ENCODE measurements at places on chromosomes 4 and X.
A peak's percentile ranks its signal among the peaks of the same experiment; 100 is the strongest.

DNA sequence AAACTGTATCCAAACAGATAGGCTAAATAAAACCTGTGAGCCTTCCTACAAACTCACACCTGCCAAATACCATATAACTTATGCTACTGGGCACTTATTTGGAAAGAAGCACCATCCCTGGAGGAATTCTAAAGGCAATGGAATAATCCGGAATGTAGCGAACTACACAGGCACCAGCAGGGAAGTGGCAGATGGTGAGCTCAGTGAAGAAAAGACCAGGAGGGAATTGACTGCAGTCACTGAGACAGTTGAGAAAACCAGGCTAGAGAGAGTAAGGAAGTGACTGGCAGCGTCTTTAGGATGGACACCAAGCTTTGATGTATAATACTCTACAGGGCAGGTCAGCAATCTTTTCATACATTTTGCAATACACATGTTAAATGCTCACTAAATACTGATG, 16.3 kb downstream of the NDNF start:
- no peak for DNase-seq

GRCh38 chrX:115940888-115941332, 229.6 kb upstream of the AGTR2 start:
- DNase-seq = peak; percentile 0

DNA sequence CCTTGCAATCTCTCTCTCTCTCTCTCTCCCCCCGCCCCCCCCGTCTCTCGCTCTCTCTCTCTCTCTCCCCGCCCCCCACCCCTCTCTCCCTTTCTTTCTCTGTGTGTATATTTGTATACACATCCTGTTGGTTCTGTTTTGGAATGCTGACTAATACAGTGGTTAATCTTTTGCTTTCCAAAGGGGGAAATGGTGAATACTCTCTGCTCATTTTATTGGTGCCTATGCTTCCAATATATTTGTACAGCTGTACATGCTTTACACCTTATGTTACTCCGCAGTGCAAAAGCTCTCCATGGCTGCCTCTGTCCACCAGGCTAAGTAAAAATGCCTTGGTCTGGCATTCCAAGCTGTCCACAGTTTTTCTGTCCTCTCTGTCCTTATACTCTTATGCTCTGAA, 158.8 kb downstream of the RBMX2 start:
- no peak for DNase-seq

GRCh38 chr4:138542191-138542776, 300.1 kb upstream of the SLC7A11 start:
- DNase-seq = peak; percentile 23

DNA sequence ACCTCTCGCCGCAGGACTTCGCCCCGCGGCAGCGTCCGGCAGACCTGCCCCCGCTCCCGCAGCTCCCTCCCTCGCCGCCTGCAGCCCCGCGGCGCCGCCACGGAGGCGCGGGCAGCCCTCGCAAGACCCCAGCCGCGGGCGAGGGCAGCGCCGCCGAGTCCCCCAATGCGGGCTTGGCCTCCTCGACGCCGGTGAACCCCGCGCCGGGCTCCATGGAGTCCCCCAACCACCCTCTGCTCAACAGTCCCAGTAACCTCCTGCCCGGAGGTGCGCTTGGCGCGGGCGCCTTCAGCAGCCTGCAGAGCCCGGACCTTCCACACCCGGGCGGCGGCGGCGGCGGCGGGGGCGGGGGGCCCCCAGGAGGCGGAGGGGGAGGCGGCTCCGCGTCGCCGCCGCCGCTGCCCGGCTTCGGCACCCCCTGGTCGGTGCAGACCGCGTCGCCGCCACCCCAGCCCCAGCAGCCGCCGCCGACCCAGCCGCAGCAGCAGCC, 1.2 kb downstream of the CPEB2 start:
- peak; percentile 37 for DNase-seq

DNA sequence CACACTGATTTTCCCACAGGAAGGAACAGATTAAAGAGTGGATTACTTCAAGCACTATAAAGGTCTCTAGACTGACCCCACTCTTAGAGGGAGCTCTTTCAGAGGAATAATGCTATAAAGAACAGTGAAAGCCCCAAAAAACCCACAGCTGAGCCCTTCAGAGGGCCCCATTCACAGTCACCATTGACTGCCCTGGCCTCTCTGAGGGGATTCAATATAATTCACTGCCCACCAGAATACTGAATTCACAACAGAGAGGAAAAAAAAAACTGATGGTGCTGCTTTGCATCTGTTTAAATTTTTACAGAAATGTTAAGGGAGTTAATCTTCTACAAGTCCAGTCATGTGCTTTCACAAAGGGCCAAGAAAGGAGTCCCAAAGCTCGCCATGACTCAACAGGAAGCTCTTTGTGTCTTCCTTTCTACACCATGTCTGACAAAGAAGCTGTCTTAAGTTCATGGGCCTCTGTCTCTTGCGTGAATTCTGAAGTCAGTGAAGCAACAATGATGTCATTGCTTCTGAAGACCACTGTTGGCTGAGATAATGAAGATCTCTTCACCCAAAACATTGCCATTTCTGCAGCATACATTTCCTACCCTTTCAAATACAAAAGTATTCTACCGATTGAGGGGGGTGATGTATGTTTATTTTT, 174.9 kb downstream of the ADAMTS3 start:
- DNase-seq = peak; percentile 19

- no peak for DNase-seq
Measured at GRCh38 chr4:38292529-38292928, 332.3 kb downstream of the PTTG2 start.

GRCh38 chr4:145824463-145824862, 114.2 kb downstream of the ZNF827 start:
- no peak for DNase-seq

DNA sequence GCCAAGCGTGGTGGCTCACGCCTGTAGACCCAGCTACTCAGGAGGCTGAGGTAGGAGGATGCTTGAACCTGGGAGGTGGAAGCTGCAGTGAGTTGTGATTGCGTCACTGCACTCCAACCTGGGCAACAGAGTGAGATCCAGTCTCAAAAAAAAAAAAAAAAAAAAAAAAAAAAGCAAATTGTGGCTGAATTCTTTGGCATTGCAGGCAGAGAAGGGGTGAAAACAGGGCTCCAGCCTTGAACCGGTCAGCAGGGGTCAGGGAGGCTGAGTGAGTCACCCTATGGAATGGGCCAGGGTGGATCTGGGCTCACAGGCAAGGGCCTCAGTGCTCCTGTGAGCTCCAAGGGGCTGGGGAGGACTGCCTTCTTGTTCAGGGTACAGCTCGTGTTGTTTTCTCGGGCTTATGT, 13.2 kb upstream of the FAM3A start:
- no peak for DNase-seq

DNA sequence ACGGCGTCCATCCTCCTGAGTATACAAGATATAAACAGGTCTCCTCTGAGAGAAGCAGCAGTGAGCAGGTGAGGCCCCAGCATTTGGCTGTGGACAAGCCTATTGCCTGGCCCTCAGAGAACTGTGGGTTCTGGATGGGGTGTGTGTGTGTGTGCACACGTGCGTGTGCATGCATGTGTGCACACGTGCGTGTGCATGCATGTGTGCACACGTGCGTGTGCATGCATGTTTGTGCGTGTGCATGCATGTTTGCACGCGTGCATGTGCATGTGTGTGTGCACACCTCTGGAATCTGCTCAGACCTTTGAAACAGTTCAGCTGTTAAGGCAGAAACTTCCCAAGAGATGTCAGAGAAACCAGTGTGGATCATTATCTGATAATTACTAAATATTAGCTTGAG, 22.2 kb upstream of the FHL1 start:
- DNase-seq = no peak

DNA sequence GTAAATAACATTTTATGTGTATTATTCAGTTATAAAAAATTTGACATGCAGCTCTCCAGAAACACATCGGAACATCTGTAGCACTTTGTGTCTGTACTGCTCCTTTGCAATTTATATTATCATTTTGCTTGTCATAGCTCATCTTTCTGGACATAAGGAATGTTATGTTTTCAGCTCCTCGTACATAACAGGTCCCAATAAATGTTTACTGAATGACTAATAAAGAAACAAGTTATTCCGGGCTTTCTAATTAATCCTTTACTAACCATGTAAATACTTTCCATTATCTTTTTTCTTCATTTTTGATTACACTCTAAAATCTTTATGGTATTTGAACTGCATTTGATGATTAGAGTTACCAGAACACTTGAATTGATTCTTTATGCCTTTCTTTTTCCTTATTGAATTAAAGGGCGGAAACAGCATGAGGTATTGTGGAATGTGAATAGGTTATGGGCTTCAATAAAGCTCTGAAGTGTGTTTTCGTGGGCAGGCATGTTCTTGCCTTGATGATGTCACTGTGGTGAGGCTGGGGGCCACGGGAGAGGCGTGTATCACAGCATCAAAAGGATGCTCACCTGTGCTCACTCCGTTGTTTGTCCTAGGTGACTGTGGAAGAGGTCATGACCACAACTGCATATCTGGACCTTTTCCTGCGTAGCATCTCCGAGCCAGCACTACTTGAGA, 131.6 kb downstream of the GATB start:
- no peak for DNase-seq

- peak; percentile 68 for DNase-seq
Measured at GRCh38 chr4:82784681-82785610, 13.7 kb downstream of the SCD5 start.

DNA sequence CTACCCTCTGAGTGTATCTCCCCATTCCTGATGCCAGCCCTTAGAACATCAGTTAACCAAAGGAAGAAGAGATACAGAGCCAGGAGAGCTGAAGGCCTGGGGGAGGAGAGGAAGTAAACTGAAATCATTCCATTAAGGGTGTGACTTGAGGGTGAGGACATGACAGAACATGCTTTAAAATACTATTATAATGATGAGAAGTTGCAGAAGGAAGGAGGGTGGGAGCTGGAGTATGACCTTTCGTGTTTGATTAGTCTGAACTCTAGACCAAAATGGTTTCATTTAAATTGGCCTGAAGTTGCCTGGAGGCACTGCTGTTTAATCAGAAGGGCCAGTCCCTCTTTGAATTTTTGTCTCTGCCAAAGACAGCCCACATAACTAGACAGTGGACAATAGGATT, 11.4 kb downstream of the INTS6L start:
- no peak for DNase-seq

DNA sequence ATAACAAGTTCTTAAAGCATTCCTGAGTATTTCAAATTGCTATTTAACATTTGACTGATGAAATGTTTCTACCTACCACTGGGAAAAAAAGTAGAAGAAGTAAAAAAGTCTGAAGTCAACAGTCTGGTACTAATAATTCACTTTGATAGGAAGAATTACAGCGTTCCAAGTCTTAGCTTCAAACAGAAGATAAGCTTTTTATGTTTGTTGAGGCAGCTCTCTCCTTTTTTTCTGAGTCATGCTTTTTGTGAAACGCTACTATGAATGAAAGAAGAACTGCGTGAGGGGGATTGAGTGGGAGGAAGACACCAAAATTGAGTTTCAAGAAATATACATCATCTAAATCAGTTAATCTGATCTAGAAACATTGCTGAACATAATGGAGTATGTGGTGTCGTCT, 13.0 kb upstream of the KDR start:
- DNase-seq = peak; percentile 38

DNA sequence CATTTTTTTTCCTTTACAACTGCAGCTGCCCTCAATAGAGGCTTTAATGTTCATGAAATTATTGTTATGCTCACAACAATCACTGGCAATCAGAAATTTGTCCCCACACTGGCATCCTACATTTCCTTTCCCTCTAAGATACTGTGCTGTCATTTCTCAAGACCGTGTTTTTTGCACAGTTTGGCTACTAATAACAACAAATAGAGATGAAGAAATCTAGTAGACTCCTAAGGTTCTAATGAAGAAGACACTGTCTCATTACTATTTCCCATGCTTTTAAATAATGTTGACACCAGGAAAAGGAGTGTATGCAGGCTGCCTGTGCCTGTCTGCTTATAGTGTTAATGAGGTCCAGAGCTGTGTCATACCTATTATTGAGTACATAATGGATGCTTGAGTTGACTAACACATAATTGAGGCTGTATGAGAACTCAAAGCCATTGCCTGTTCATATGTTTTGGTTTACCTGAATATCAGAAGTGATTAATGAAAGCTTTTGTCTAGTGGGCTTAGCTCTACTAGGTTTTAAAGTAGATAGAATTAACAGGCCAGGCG, 1.5 kb upstream of the EIF4E start:
- DNase-seq = no peak

- DNase-seq = no peak
Measured at GRCh38 chr4:2882341-2882740, 38.7 kb downstream of the ADD1 start.

GRCh38 chr4:104616401-104616820, 121.7 kb upstream of the CXXC4 start:
- DNase-seq = peak; percentile 16

GRCh38 chr4:127196655-127197352, 436.0 kb upstream of the INTU start:
- DNase-seq = no peak

DNA sequence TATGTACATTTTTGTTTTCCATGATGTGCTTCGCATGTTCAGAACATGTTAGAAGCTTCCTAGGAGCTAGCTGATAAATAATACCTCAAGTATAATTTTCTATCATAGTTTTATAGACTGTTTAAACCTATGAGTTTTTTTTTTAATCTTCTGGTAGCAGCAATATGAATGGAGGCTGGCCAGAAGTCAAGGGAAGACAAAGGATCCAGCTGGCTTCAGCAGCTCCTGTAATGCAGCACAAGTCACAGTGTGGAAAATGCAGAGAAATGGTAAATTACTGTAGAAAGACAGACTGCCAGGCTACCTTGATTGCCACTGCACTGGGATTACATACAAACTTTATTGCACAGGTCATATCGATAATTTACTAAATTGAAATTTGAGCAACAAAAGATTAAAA, 537.9 kb downstream of the IQCM start:
- no peak for DNase-seq

GRCh38 chr4:94598758-94599157, 147.0 kb downstream of the PDLIM5 start:
- DNase-seq = no peak

- no peak for DNase-seq
Measured at GRCh38 chr4:183202523-183202922, 103.5 kb downstream of the WWC2 start.

DNA sequence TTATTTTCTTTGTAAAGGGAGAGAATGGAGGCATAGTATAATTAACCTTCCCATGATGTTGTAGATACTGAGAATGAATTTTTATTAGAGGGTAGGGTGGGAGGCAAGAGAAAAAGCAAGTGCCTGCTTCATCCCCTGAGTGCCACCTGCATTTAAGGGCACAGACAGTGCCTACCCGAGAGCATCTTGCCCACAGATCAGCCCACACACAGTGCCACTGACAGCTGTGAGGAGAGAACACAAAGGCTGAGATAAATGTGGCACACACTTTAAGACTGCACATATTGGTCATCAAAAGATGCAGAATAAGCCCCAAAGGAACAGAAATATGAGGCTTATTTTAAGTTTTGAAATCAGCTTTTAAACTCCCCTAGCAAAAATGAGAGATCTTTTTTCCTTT, 250.8 kb downstream of the SLC39A8 start:
- DNase-seq = no peak
